DMS53 (cell line): ENCODE measurements at places on chromosomes 2 and 18.

- no peak for DNase-seq
Measured at GRCh38 chr2:108565778-108566375, 31.6 kb downstream of the LIMS1 start.

DNA sequence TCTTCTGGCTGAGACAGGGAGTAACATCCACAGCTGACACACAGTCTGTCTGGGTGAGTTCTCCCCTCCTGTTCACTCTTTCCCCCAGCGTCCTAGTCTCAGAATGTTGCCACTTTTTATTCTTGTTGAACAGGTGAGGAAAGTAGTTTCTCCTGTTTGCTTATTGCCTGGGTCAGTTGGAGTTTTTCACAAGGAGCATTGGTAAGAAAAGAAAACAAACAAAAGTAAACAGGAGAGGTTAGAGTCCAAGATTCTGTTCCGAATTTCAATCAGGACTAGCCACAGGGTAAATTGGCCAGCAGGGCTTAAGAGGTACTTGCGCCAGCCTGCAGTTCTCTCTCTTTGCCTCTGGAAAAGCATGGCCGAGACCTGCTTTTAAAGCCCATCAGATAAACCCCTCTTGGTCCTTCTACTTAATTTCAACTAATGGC lies 255.0 kb upstream of the EPAS1 start:
- DNase-seq, result no peak

GRCh38 chr2:156486147-156486546 lies 50.0 kb downstream of the GPD2 start:
- peak; percentile 24 for DNase-seq

DNA sequence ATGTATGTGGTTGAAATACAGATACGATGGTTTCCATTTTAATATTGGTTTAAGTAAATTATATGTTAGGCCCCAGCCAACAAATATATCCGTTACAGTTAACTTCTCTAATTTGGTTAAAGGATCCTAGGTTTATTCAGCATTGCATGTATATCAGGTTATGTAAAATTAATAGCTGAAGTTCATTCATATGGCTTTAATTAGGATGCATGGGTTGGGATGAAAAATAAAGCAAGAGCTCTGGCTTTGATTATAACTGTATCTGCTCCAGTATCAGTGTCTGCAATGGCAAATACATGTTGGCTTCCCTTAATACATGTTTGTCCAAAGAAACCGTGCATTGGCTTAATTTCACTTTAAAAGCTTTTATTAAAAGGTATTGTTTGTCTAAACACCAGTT lies 435.7 kb upstream of the SETBP1 start:
- no peak for DNase-seq

GRCh38 chr18:51399491-51400122 lies 202.1 kb upstream of the MEX3C start:
- DNase-seq, result no peak

GRCh38 chr2:34105006-34105767 lies 506.1 kb upstream of the FAM98A start:
- no peak for DNase-seq

DNA sequence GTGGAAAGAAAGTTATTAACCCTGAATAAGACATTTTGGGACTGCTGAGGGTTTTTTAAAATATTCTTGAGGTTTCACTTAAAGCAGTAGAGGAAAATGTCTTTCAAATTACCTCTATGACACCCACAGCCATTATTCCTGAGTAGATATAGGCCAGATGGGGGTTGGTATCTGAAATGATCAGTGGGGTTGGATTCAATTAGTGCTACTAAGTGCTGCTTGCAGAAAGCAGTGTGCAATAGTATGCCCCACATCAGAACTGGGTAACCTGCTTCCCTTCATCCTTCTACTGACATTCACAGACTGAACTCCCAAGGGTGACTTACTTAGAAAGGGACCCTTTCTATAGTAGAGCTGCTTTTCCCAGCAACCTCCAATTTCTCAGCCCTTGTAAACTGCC lies 7.3 kb upstream of the ETAA1 start:
- DNase-seq, result no peak

DNA sequence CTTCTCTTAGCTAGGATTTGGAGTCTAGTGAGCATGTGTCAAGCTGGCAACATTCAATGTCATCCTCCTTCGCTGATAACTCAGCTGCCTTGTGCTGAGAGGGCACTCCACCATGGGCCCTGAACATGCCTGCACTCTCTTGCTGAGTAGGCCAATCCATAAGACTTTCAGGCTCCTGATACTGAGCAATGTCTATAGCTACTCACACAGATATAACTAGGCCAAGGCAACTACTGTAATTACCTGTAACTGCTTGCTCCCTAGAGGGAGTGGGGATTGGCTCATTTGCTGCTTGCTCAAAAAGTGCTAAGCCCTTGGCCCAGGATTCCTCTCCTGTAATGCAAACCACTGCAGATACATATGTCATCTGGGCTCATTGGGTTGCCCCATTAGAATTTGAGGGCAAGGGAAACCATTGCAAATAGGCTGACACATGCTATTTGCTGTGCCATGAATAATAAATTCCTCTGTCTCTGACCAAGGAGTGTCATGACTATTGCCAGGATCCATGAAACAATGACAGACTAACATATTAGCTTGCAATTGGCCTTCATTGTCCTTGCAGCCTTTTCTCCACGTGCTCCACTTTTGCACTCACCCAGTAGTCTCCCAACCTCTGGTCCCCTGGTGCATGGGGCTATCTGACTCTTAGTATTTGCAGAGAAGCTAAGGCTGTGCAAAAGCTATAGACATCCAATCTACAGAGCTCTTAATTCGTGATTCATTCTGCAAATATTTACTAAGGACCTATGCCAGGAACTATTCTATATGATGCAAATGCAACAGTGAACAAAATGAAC lies 36.9 kb upstream of the BMPR2 start:
- peak; percentile 95 for DNase-seq

DNA sequence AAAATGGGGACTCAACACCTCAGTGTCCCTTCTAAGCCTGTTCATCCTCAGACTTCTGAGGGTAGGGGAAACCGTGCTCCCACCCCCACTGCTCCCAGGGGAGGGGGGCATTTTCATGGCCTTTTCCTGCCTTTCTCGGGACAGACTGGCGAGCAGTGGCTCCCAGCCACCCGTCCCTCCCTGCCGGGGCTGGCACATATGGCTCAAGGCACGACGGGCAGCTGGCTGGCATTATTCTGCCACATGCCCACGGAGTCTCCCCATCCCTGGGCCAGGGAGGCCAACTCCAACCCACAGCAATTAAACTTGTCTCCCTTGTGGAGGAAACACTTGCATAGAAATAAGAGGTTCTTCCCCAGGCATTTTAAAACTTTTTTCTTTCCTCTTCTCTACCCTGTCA lies 148.5 kb upstream of the CBLN2 start:
- DNase-seq, result peak; percentile 73

GRCh38 chr2:68637047-68637446 lies 6.3 kb upstream of the PROKR1 start:
- DNase-seq, result no peak
